ENCODE measurements at places on chromosomes 12 and 14.

DNA sequence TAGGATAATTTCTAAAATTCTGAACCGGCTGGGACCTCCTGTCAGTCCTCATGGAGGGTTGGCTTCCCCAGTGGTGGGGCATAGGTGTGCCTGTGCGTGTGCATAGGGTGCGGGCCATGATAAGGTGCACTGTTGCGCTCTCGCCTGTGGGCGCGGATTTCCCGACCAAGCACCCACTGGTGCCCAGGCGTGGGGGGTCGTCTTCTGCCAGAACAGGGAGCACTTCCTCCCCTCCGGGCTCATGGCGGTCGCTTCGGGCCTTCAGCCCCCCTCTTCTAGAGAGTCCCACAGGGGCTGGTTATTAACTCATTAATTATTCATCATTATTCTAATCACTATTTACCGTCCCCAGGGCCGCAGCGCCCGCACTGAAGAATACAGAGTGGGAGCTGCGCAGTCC lies 2.8 kb downstream of the C1QL4 start:
- DNase-seq = no peak

- no peak for DNase-seq
Measured at GRCh38 chr14:76434220-76434619, 58.3 kb downstream of the ESRRB start.

- DNase-seq = no peak
Measured at GRCh38 chr12:6114476-6114870, 10.0 kb downstream of the VWF start.

DNA sequence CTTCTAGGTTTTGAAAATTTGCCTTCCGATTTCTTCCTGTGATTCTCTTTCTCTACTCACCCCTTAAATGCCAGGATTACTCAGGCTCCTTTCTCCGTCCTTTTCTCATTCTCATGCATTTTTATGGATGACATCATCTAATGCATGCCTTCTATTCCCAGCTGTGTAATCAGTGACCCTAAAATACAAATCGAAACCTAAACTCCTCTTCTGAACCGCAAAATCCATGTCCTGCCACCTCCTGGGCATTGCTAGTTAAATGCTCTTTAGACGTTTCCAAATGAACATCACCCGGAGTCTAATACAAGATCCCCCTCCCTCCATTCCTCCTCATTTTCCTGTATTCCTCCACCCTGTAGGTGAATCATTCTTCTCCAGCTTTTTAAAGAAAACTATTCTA lies 1703.1 kb upstream of the FLRT2 start:
- DNase-seq = no peak

DNA sequence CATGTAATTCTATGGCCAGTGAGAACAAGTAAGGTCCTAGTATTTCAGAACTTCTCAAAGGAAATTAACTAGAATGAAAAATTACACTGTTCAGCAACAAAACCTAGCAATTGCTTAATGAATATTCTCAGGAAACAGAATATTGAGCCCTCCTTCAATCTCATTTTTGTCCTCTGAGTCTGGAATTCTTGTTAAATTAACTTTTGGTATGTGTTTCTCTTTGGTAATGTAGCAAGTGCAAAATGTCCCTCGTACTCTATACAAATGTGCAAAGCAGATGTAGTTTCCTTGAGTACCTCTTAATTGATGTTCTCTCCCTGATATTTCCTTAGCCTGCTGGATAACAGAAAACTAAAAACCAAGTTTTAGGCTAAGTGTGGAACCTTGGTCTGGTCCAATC lies 190.8 kb upstream of the CNOT2 start:
- no peak for DNase-seq

DNA sequence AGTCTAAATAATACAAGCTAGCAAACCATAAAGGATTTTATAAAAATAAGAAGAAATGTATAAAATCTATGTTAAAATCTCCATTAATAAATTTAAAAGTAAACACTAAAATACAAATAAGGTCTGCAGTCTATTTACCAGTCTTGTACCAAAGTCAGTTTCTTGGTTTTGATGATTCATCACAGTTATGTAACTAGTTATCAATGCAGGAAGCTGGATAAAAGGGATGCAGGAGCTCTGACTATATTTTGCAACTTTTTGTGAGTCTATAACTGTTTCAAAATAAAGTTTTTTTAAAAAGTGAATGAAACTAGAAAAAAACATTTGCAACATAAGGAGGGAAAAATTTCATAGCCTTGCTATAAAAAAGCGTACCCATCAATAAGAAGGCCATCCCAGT lies 151.5 kb downstream of the DERA start:
- DNase-seq = no peak

DNA sequence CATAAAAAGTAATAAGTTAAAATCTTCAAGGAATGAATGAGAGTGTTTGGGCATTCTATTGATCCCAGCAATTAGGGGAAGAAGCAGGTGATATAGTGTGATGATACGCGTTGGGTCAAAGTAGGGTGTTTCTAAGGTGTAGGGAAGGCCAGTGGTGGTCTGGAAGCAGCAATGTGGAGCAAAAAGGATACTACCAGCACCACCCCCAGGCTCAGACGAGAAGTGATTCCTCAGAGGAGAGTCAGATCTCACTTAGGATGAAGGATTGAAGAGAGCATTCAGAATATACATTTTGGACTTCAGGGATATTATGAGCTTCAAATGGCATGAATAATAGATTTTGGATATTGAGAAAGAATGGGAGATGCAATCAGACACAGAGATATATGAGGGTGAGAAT lies 497.6 kb downstream of the RMST start:
- no peak for DNase-seq

DNA sequence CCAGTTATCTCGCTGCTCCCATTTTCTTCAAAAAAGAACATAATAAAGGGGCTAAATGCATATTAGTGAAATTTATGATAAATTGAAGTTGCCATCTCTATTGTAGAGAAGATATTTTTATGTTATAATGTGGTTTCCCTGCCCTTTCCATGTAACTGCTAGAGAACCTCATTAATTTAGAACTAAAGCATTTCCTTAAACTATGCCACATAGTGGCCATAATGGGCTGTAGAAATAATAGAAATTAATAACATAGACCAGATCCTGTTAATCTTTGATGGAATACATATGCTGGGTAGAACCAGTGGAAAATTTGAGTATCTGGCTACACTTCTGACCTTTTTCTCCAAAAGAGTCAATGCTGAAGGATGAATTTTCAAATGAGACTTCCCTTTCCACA lies 376.7 kb downstream of the PDZRN4 start:
- no peak for DNase-seq

DNA sequence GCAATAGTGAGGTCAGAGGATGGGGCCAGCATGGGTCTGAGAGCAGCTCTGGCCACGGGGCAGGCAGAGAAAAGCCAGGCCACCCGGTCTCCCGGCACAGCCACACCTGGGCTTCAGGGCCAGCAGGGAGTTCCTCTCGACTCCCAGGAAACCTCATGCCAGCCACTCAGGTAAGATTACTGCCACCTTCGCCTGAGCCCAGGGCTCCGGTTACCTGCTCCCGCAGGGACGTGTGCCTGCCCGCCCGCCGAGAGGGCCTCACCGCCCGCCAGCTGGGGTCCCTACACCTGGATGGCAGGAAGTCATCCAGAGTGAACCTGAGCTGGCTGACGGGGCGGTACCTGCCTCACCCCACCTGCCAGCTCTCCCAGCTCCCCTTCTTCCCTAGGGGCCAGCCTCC lies 7.3 kb downstream of the JAG2 start:
- DNase-seq = no peak

DNA sequence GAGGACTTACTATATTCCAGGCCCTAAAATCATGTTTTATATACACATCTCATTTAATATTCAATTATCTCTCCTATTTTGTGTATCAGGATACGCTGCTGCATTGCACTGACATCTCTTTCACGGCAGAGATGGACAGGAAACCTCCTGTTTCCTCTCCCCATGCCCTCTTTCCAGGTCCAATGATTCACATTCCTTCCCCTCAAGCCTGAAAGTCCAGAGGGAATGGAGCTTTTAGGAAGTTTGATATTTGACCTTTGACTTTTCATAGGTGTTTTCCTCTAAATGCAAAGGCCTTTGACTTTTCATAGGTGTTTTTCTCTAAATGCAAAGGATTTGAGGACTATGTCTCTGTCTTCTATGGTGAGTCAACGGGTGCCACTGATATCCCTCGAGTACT lies 89.5 kb downstream of the STON2 start:
- DNase-seq = no peak

DNA sequence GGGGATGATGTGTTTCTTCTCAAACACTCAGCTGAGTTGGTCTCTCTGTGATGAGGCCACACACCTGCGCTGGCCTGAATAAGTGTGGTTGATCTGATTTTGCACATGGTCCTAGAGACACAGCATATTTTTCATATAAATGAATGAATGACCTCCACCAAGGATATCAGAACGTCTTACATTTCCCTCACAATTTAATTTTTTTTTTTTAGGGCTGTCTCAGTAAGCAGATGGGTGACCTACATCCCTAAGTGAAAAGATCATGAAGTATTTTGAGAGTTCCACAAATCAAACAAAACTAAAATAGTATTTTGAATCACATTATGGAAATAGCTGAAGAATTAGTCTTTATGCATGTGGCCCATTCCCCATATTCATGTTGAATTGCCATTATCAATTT lies 333.7 kb upstream of the TMTC1 start:
- DNase-seq = no peak

DNA sequence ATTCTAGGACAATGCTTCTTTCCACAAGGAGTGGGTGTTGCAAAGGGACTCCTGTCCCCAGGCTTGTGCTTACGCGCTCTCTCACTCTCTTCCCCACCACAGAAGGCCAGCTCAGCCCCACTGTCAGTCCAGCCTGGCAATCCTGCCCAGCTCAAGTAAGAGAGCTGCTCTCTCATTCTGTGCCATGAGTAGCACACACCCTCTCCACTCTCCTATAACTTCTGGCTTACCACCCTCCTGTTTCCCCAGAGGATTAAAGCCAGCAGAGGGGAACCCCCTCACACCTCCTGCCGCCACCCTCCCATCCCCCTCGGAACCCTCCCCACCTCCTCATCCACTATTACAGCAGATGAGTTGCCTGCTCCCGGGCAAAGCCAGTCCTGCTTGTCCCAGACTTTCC lies 17.1 kb downstream of the NCKAP5L start:
- no peak for DNase-seq

- no peak for DNase-seq
Measured at GRCh38 chr12:25743679-25744215, 190.7 kb upstream of the LMNTD1 start.

GRCh38 chr14:24279301-24280186 lies 8.1 kb upstream of the RABGGTA start:
- DNase-seq = no peak

GRCh38 chr14:69631509-69631908 lies 20.1 kb downstream of the SUSD6 start:
- no peak for DNase-seq

DNA sequence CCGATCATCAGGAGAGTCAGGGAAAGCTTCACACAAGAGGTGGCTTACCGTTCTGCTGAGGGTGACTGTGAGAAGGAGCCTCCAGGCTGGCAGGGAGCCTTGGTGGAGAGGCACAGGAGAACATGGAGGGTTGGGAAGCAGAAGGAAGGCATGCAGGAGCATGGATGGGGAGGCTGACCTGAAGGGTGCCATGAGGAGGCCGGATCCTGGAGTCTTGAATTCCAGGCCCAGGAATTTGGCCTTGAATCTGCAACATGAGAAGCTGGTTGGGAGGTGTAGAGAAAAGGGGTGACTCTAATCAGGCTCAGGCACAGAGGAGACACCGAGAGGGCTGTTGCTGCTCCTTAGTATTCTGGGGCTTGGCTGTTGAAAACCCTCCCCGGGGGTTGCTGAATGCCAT lies 130.2 kb downstream of the PELI2 start:
- no peak for DNase-seq

GRCh38 chr14:52923902-52924575 lies 26.8 kb downstream of the FERMT2 start:
- no peak for DNase-seq

DNA sequence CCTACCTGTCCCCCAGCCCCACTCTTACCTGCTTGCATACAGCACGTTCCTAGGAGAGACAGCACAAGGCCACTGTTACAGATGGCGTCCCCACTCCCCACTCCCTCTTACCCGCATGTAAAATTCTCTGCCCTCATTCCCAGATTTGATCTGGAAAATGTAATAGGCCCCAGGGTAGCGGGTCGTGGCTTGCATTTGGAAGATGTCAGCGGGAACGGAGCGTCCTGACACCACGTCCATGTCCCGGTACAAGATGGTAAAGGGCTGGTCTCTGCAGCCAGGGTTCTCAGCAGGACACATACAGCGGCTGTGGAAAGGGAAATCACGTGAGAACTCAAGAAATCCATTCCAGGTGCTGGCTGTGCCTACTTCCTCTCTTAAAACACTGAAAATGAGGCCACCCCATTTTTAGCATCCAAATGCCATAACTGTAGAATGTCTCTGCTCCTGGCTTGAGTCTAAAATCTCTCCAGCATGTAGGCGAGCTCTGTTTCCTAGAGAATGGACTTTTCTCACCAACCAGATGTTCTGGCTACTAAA lies 10.1 kb upstream of the TC2N start:
- no peak for DNase-seq

- DNase-seq = no peak
Measured at GRCh38 chr14:59629444-59630287, 53.1 kb upstream of the CCDC175 start.

GRCh38 chr12:57093415-57094207 lies 4.7 kb downstream of the NAB2 start:
- no peak for DNase-seq

DNA sequence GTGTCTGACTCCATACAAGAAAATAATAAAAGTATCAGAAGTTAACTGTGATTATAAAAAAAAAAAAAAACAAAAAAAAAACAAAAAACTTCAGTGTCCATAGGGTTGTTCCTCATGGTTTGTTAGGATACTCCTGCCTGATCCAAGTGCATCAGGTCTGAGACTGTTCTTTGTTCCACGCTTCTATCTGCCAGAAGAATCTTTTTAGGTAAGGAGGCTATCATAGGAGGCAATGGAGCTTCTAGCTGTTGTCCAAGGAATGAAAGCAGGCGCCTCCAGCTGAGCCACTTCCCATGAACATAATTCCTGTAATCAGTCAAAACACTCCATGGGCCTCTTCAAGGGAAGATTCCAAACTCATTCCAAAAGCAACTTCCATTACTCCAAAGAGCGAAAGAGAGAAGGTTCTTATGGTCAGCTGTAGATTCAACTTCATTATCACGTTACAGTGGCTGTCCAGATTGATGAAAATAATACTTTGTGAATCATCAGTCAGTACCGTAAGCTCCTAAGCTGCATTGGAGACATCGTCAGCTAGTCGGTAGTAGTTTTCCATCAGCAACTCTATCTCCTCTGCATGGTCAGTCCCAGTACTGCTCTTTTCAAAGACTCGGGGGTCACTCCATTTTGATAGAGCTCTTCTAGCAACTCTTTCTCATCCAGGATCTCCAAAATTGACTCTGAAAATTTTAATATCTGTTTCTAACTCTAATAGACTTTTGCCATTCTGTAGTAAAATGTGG lies 9.7 kb downstream of the TBC1D15 start:
- no peak for DNase-seq

- DNase-seq = no peak
Measured at GRCh38 chr12:46507766-46508165, 135.2 kb upstream of the SLC38A2 start.

- no peak for DNase-seq
Measured at GRCh38 chr12:47370421-47370820, 290.7 kb upstream of the AMIGO2 start.

- peak; percentile 3 for DNase-seq
Measured at GRCh38 chr14:104119488-104120251, 18.7 kb upstream of the KIF26A start.

Data from T-helper 17 cell (primary cell).